ENCODE measurements at places on chromosomes 4 and X.

DNA sequence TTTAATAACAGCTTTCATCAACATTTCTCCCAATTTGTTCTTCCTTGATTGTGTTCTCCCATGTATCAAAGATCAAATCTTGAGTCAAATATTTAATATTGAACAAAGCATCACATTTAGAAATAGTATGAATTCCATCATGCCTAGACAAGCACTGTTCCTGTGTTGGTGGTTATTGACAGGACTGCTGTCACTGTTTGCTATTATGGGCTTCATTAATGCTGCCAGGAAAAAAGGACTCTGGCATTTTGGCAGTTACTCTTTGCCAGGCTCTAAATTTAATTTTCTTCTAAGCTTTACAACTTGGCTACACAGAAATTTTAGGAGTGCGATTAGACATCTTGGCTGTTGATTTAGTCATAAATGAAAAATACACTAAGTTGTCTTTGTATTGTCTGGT, 295.9 kb upstream of the NRK start:
- DNase-seq = no peak

DNA sequence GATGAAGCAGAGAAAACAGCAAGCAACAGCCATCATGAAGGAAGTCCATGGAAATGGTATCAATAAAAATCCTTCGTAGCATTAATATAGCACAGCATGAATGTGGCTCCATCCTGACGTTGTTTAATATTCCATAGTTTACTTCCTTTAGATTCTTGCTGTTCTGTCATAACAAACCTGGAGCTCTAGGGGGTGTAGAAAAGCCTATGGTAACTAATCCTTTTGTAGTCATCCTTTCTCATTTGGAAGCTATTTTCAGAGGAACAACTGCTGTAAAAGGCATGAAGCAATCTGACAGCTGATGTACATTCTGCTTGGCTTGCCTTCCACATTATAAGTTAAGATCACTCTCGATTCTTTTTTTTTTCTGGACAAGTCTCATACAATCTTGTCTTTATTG, 914 bp downstream of the MYOZ2 start:
- DNase-seq = no peak

GRCh38 chrX:41144873-41145272, 59.6 kb downstream of the USP9X start:
- no peak for DNase-seq

GRCh38 chrX:134743091-134743490, 84.8 kb upstream of the PLAC1 start:
- no peak for DNase-seq

- no peak for DNase-seq
These were observed 321.7 kb downstream of the DHX15 start for GRCh38 chr4:24262616-24263015.

DNA sequence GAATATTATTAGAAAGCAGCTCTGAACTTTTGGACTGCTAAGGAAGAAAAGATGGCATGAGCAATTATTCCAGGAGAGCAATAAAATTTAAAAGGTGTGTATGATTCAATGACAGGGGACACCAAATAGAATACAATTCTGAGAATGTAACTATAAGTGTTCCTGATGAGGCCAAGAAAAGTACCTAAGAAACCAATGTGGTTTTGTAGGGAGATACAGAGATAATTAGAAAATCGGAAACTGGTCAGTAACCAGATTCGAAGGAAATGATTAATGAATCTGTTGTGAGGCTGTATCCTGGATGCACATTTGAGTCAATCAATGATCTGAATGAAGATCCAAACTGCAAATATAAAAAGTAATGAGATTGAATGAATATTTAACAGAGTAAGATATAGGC, 6.0 kb downstream of the NOA1 start:
- no peak for DNase-seq

DNA sequence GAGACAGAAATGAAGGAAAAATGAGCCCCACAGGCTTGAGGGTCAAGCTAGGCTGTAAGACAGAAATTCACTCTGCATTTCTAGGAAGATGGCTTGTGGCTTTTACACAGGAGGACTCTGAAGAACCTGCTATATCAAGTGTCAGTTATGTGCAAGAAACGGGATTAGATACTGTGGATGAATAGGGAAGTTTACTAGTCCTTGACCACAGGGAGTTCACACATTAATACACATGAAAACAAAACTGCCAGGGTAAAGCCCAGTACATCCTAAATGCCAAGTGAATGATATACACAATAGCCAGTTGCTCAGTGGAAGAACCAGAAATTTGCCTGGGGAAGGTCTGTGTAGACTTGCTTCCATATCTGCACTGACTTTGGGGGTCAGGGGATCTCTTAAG, 53.5 kb downstream of the TMEM131L start:
- no peak for DNase-seq

DNA sequence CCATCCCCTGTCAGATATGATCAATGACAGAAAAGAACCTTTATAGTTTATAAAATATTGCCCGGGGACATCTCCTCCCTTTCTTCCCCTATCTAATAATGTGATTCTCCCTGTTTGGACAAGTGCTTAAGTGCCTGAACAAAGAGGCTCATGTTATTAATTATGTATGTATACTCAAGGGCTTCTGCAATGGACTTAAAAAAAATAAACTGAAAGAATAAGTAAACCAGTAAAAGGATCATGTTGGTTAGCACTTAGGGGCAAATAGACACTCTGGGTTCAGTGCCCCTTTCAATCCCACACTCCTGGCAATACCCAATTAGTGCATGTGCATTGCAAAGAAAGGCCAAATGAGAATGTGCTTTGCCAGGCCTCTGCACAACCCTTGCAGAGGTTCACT, 30.7 kb upstream of the RPS6KA6 start:
- DNase-seq = no peak

- DNase-seq = no peak
These were observed 18.9 kb upstream of the SH3KBP1 start for GRCh38 chrX:19906293-19906692.

DNA sequence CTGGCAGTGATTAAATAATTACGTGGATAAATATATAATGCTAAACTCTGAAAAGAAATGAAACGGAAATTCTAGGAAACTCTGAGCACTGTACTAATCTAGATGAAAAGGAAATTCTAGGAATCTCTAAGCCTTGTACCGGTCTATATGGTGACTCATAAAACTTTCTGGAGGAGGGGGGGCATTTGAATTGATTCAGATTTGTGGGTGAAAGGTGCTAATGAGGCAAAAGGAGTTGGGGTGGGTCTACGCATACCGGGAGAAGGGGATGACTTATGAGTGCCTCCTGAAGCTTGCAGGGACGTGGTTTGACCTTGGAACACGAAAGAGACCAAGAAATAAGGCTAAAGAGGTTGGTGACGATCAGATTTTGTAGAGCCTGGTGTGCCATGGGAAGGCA, 151.7 kb upstream of the CASK start:
- DNase-seq = no peak

- no peak for DNase-seq
These were observed 1.4 kb downstream of the BEX5 start for GRCh38 chrX:102154218-102154860.

DNA sequence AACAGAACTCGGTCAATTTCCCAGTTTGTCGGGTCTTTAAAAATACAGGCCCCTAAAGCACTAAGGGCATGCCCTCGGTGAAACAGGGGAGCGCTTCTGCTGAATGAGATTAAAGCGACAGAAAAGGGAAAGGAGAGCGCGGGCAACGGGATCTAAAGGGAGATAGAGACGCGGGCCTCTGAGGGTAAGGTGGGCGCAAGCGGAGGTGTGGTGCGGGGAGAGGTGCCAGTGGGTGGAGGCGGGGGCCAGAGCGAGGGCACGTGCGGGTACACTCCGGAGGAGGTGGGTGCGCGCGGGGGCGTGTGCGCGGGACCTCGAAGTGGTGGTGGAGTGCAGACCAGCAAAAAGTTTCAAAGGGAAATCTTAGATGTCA, 787 bp upstream of the TET2 start:
- DNase-seq = peak; percentile 27

DNA sequence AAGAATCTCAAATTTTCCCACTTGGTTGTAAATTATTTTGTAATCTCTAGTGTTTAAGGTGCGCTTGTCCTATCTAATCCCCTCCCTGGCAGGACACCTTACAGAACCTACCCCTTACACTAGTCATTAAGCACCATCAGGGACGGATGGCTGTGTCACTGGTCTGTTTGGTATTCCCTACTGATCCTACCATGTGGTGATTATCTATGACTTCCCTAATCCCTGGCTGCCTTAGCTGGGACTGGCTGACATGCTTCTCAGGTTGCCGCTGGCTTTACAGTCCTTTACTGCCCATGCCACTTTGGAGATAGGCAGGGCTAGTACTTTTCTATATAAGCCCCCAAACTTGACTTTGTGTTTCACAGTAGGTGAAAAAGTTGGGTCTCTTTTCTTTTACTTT, 58.6 kb downstream of the ELOVL6 start:
- DNase-seq = no peak

DNA sequence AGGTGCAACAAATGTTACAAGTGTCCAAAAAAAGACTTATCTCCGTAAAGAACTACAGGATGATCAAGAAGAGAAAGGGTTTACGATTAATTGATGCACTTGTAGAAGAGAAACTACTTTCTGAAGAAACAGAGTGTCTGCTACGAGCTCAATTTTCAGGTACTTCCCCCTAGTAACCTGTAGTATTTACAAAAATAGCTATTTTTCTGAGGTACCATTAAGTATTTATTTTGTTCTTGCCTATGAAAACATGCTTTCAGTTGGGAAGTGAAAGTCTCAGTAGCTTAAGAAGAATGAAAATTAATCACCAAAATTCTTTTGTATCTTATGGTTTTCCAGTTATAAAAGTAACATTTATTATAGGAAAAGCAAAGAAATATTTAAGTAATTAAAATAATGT, 5.9 kb downstream of the THAP9 start:
- no peak for DNase-seq

GRCh38 chrX:135596495-135596894, 76.0 kb downstream of the INTS6L start:
- DNase-seq = peak; percentile 53

DNA sequence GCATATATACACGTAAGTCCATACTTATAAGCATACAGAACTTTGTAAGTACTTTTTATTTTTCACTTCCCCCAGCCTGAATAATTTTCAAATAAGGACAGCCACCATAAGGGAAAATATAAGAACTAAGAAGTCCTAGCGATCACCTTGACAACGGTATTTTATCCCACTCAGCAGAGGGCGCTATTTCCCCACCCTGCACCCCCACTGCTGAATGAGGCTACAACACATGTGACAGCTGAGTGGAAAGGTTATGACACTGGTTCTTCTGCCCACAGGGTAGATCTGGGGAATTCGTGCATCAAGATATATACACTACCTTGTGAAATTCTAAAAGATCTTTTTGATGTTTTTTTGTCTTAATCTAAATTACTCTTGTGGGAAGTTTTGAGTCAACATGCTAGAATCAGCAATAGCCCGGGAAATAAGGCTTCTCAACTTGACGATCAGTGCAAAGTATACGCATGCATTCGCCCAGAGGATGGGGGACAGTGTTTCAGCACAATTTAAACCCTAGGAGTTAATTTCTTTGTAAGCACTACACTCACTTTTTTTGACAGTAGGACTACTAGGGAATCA, 151.5 kb downstream of the CORIN start:
- peak; percentile 72 for DNase-seq

DNA sequence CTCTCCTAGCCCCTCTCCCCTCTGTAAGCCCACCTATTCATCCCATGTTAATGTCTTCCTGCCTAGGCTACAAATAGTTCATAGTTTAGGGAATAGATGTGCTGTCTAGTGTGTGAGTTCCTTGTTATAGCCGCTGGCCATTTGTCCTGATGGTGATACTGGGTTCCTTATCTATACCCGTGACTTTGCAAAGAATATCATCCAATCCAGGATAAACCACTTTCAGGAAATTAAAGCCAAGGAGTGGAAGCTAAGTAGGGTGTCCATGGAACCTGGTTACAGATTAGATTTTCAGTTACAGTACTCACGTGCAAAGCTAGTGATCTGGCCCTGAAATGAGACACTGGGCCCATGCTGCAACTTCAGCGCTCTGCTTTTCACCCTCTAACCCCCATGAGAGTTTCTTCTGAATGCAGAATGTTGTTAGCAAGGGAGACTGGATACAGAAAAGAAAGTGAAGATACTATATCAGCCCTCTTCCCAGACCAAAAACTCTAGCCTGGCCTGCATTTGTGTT, 111.4 kb downstream of the TMEM164 start:
- DNase-seq = no peak

DNA sequence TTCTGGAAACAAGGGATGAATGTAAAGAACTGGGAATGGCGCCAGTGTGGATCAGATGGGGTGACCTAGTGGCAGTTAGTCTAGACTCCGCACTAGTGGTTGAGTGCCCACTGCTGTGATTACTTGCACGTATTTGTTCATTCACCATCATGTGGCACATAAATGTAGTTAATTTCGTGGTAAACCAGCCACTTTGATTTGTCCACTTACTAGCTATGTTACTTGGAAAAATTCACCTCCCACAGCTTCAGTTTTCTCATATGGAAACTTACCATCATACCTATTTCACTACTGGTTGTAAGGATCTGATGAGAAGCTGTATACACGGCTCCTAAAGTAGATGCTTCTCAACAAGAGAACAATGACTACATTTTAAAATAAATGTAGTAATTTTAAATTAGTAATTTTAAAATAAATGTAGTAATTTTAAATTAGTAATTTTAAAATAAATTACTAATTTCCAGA, 394 bp upstream of the DYNLT3 start:
- no peak for DNase-seq

DNA sequence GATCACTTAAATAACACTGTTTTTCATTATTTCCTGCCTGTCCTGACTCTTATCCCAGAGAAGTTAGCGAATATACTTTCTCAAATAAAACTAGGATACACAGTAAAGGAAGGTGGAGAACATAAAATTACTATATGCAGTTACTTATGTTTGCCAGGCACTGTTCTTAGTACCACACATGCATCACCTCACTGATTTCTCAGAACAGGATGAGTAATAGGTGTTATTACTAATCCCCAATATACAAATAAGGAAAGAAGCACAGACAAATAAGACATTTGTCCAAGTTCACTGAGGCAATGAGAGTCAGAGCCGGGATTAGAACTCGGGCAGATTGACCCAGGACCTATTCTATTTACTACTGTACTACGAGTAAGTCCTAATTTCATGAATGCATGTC, 91.7 kb downstream of the CORIN start:
- no peak for DNase-seq

DNA sequence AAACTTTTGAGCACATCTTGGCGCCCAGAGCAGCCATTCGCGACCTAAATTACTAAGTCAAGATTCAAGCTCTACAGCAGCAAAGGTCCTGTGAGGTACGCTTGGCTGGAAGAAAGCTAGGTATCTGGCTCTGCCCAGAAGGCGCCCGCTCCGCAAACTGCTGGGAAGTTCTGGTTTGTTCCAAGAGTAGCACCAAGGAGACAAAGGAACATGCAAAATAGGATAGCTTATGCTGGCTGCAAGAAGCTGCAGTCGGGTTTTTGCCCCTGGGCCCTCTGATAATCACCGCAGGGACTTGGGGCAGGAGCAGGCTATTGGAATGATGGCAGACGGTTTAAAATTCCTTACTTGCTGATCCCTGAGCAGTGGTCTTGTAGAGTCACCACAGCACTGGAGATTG, 3.0 kb upstream of the TBX22 start:
- no peak for DNase-seq

GRCh38 chr4:151415978-151416377, 7.0 kb downstream of the FHIP1A start:
- DNase-seq = no peak
